Forelimb muscle (tissue), 1 donor: ENCODE measurements at places on chromosomes 12 and 14.

DNA sequence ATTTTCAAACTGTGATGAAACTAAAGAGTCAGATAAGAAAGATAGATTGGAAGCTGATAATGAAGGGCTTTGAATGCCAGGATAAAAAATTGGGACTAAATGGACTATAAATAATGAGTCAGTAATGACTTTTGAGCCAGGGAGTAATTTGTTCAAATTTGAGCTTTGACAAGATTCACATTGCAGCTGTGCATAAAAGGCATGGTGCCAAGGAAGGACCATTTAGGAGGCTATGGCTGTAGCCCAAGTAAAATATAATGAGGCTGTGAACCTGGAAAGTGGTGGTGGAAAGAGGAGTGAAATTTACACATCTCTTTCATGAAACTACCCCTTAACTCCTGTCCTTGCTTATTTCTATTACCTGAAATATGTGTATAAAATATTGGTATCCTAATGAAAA lies 218.5 kb downstream of the SLC6A15 start:
- no peak for DNase-seq

GRCh38 chr14:93893661-93894261 lies 33.4 kb upstream of the FAM181A start:
- DNase-seq: no peak

DNA sequence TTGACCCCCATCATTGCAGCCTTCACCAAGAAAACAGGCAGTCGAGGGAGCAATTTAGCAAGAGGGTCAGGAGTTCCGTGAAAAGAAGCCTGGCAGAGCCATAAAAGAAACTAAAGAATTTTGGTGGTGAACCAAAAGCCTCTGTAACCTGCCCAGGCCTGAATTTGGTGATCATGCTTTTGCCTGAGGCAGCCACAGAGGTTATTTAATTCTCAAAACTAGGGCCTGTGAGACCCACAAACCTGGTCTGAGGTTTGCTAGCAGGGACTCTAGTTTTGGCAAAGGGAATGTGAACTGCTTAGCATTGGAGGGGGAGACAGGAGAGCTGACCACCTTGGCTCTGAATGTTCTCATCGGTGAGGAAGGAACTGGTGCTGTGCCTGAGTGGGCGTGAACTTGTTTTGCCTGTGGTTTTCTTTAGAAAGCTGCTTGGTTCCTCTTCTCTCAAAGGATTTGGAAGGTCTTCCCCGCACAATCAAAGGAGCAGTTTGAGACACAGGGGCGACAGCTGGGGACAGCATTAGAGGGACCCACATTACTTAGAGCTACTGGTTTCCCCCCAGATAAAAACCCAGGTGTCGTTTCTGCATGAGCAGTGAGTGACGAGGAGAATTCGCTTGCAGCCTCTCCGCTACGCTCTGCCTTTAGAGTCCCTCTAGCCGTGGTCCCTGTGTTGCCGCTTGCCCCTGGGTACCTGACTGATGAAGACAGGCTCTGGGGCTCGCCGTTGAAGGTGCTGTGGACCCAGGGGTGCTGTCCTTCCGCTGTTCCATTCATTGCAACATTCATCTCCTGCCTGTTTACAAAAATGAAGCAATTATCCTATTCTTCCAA lies 12.6 kb upstream of the WNT5B start:
- no peak for DNase-seq

DNA sequence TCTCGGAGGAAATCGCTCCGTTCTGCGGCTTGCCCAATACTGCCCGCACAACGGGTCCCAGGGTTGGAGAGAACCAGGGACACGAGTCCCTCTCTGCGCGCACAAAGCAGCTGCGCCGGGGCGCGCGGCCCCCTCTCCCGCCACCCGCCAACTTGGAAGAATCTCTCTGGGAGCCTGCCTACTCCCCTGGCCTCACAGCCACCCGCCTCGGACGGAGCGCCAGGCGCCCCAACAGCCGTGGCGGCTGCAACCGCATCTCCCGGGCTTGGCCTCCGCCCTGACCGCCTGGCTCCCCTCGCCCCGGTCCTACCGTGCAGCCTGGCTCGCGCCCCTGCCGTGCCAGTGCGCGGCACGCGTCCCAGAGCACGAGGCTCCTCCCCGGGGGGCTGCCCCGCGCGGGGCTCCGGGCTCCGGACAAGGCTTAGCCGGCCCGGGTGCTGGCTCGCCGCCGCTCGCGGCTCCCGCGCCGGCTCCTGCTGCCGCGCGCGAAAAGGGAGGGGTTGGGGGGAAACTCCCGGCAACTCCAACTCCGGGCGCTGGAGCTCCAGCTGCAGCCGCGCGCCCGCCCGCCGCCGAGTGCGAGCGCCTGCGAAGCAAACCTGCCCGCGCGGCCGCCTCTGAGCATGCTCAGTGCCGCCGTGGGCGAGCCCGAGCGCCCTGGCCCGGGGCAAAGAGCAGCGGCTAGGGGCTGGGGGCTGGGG lies at the start of gene STXBP6:
TSS of gene STXBP6 (minus strand) at position 580 of the 701 bp plus-strand sequence. CDS start 75,329 bp downstream, outside the sequence.
- no peak for DNase-seq

DNA sequence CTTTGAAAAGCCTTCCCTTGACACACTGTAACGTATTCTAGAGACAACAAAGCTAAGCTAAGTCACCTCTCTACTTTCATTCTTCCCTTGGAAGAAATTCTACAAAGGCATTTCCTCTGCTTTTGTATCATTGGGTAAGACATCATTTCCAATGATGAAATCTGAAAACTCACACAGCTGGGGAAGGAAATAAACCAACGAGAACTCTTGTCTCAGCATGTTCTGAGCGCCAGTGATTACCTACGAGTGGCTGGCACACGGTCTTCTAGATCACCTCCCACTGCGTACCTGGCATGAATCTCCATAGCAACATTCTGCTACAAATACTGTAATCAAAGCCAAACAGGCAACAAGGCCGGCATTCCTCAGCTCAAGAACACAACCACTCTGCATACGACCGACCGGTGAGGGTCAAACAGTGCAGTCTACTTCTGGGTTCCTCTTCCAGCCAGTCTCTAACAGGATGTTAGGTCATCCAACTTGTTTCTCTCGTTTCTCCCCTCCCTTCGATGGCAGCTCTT lies 7.6 kb downstream of the VPS37B start:
- DNase-seq: no peak

- no peak for DNase-seq
These were observed at the start of gene GPR135 for GRCh38 chr14:59465316-59466135. Gene GPR135 (minus strand): TSS chr14:59465380. CDS start chr14:59465226, 154 bp downstream.

GRCh38 chr14:23300687-23301223 lies 1.9 kb downstream of the PPP1R3E start:
- no peak for DNase-seq

GRCh38 chr12:42086031-42086430 lies 58.6 kb downstream of the GXYLT1 start:
- no peak for DNase-seq

DNA sequence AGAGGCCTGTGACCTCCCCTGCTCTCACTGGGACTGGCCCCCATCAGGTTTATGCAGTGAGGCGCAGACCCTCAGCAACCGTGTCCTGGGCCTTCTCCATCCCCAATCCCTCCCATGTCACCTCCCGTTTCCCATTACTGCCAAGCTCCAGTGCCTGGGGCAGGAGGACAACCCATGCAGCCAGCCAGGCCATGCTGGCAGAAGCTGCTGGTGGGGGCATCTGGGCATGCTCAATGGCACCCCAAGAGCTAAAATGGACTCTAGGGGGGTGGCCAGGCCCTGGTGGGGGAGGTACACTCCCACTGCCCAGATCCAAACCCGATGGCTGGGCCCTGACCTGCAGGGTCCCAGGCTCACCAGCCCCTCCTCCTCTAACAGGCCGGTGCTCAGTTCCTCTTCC lies 20.5 kb upstream of the GPR132 start:
- DNase-seq: no peak

- DNase-seq: no peak
These were observed 84.6 kb upstream of the NAV3 start for GRCh38 chr12:77746096-77746495.

GRCh38 chr12:65532764-65533163 lies 254.3 kb downstream of the MSRB3 start:
- no peak for DNase-seq

- no peak for DNase-seq
These were observed 332.6 kb downstream of the GLT1D1 start for GRCh38 chr12:129185855-129186254.

GRCh38 chr12:121404734-121405133 lies 4.8 kb downstream of the RNF34 start:
- DNase-seq: no peak

DNA sequence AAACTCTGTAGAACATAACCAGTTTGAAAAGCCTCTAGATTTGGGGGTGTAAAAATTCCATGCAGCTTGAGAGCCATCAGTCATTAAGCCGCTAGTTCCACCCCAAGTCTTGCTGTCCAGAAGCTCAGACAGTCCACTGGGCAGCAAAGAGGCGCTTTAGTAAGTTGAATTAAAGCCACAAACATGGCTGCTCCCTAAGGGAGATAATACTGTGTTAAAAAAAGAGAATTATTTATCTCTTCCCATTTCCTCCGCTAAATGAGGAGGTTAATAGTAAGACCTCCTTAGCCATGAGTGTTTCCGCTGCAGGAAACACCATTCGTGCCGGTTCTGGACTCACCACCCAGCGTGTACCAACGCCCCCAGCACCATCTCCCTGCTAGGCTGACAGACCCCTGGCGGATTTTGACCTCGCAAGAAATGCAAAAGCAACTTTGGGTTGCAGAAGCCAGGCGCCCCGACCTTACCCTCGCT lies 536 bp downstream of the TM7SF3 start:
- no peak for DNase-seq

GRCh38 chr12:91633734-91634357 lies 451.2 kb upstream of the DCN start:
- DNase-seq: no peak

- DNase-seq: no peak
These were observed 15.9 kb downstream of the DEGS2 start for GRCh38 chr14:100143523-100143922.

DNA sequence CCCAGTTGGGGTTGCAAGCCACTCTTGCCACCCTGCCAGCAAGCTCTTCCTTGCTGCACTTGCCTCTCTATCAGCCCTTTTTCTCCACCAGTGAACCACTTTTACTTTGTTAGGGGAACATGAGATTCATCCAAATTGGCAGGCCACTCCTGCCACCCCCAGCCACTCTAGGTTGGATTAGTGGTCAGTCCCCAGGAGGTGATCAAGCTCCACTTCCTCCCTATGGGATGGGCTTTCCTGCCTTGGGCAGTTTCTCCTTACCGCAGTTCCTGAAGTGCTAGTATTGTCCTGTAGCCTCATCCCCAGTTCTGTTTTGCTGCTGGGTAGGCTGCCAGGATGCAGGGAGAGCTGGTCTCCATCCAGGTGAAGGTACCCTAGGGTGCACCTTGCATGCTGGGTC lies 104.5 kb downstream of the ALG10 start:
- no peak for DNase-seq

DNA sequence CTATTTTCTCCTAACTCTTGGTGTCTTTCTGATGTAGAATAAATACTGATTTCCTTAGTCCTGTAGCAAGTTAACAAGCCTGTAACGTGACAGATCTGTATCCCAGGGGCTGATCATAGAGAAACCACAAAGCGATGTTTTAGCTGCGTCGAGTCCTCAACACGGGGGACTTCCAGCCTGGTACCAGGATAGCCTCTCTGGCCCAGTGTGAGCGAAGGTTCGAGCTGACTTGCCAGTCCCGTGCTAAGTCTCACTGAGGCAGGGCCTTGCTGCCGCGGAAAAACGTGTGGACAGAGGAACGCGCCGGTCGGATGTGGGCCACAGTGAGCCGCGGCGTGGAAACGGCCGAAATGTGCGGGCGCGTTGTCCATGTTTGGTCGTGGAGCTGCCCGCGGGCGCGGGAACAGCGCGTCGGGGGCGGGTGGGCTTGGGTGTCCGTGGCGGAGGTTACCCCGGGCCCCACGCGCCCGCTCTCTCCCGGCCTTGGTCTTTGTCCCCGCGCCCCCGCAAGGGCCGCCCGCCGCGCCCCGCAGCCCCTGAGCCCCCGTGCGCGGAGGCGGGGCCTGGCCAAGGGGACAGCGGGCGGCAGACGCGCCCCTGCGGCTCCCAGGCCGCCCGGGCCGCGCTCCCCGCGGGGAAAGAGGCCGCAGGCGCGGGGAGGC lies 531 bp upstream of the EML1 start:
- DNase-seq: no peak

DNA sequence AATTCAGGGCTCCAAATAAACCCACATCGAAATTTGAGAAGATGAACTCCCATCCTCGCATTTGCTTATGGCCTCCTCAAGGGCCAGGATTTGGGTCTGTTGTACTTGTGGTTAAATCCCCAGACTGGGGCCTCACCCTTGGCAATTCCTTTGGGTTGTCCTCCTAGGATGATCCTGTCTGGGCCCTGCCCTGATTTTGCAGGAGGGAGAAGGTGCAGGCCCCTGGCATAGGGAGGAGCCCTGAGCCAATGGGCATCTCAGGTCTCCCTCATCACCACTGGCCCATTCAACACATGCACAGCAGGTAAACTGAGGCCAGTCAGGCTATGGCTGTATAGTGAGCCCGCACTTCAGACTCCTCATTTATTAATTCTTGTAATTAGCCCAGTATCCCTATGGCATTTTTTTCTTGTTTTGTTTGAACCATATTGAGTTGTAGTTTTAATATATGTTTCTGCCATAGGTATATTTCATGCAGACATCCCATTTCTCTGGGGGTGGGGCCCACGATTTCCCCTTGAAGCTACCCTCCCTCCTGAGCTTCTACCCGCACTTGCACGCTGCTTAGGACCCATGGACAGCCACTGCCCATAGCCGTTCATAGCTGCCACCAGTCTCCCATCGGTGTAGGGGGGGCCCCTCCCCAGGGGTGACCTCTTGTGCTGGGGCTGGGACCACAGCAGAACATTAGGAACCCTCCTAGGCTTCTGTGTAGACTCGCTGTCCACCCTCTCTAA lies 67.1 kb upstream of the DDX11 start:
- DNase-seq: no peak

DNA sequence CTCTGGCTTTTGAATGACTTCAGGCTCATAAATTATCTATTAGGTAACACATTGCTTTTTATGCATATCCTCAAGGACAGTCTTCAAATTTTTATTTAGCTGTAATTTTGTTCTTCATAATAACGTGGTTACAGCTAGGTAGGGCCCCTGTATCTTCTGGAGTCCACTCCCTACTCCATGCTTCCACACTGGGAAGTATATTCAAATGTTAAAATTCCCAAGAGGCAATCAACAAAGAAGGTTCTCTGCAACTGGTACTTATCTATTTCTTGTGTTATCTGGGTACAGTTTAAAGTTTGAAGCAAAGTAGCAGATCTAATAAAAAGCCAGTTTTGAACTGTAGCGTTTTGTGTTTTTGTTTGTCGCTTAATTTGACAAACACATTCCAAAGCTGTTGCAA lies 20.1 kb upstream of the BAZ1A start:
- no peak for DNase-seq

DNA sequence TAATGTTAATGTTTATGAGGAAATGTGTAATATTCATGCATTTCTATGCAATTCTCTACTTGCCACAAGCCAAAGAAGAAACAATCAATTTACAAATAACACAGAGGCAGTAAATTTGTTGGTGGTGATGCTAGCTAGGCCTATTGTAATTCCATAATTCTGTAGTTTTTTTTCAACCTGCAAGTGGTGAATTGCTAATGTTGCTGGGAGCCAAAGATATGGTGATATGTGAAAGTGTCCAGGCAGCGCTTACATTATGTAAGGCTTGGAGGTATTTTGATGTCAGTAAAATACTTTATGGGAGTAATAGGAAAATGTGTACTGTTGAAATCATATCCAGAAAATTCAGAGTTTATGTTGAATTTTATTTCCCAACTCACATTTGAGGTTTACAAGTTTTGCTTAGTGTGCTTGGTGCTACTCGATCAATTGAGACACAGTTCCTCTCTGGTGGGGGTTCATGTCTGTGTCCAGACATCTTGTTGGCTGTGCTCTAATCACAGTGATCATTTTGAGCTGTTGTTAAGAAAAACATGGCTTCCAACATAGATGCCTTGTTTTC lies 23.2 kb downstream of the TMTC2 start:
- no peak for DNase-seq

GRCh38 chr14:103628221-103628683 lies 759 bp upstream of the KLC1 start:
- no peak for DNase-seq

- no peak for DNase-seq
These were observed 39.7 kb upstream of the AP4S1 start for GRCh38 chr14:30985796-30986195.
